Fibroblast of skin of left biceps (primary cell): ENCODE measurements at places on chromosomes 11 and 22.

- no peak for DNase-seq
Observed at GRCh38 chr22:20588843-20589581, 81.6 kb downstream of the MED15 start.

DNA sequence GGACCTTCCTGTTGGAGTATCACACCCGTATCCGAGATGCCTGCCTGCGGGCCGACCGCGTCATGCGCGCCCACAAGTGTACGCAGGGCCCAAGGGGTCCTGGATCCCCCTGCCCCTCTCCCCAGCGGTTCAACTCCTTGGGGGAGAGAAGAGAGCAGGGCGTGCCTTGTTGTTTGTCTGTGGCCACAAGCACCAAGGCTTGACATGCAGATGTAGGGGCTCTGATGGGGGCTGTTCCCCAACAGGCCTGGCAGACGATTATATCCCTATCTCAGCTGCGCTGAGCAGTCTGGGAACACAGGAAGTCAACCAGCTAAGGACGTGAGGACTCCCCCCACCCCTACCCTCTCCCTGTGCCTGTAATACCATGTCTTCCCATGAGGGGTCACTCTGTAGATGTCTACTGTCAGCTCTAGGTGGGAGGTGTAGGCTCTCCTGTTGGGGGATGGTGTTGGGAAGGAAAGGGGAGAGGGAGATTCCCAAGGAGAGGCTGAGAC is 6.8 kb downstream of the CFL1 start:
- DNase-seq = no peak

GRCh38 chr11:9688716-9689511 is 25.0 kb downstream of the SWAP70 start:
- DNase-seq = peak; percentile 66

DNA sequence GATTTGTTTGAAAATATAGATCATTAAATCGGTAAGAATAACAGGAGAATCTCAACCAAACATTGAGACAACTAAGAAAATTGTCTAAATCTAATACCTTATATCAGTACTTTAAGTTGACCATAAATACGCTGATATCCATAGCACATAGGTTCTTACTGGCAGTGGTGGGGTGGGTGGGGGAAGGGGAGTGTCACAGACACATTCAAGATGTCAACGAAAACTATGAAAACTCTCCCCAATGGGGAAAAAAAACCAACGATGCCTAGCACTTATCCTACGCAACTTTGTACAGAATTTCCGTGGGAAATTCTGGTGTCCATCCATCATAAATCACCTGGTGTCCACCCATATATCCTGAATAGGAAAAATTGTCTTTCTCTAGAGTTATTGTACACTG is 6.2 kb downstream of the GRAP2 start:
- no peak for DNase-seq

DNA sequence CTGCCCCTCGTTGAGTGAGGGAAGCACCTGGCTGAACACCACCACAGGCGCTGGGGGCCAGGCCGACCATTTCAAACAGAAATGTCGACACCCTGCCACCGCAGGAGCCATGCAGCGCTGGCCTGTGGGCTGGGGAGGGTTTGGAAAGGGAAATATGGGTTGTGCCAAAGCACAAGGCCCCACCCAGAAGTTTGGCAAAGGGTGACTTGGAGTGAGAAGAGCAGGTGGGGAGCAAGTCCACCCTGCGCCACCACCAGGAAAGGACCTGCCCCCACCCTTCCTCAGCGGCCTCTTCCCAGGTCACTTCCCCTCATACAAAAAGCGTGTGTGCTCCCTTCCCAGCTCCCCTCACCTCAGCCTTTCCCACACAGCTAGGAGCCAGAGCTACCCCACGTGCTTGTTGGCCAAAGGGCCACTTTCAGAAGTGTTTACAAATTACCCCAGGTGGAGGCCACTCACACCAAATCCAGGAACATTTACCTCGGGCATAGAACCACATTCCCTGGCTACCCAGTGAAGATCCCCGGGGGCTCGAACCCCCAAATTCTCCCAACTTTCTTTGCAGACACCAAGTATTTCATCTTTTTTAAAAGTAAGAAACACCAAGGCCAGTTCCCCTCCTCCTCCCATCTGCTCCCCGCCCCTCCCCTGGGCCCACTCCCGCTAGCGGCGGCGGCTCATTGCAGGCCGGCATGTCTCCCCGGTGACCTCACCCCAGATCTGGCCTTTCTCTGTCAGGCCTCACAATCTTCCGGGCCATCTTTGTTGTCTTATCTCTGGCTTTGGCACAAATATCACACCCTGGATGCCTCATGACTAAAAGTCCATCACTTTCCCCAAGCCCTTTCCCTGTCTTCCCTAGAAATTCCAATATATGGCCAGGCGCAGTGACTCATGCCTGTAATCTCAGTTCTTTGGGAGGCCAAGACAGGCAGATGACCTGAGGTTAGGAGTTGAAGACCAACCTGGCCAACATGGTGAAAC is 20.5 kb upstream of the SCGB1A1 start:
- peak; percentile 13 for DNase-seq

GRCh38 chr11:26507229-26507628 is 64.8 kb downstream of the MUC15 start:
- DNase-seq = no peak

GRCh38 chr22:34931026-34931425 is 134.9 kb upstream of the ISX start:
- DNase-seq = no peak

DNA sequence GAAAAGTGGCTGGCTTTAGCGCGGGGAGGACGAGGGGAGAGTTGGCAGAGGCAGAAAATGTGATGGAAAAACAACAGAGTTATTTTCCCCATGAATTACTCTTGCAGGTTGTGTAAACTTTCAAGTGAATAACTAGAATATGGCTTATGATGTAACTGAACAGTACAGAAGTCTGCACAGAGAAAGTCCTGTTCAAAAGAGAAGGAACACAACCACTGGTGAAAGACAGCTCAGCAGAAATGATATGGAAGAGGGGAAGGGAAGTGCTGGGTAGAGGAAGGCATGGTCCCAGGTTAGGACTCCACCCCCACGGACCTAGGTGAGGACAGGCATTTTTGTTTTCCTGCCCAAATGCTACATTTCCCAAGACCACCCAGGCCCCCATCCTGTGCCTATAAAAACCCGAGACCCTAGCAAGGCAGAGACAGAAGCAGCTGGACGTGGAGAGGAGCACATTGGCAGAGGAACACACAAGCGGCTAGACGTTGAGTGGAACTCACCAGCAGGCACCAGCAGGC is 77.7 kb downstream of the MAML2 start:
- DNase-seq = no peak

DNA sequence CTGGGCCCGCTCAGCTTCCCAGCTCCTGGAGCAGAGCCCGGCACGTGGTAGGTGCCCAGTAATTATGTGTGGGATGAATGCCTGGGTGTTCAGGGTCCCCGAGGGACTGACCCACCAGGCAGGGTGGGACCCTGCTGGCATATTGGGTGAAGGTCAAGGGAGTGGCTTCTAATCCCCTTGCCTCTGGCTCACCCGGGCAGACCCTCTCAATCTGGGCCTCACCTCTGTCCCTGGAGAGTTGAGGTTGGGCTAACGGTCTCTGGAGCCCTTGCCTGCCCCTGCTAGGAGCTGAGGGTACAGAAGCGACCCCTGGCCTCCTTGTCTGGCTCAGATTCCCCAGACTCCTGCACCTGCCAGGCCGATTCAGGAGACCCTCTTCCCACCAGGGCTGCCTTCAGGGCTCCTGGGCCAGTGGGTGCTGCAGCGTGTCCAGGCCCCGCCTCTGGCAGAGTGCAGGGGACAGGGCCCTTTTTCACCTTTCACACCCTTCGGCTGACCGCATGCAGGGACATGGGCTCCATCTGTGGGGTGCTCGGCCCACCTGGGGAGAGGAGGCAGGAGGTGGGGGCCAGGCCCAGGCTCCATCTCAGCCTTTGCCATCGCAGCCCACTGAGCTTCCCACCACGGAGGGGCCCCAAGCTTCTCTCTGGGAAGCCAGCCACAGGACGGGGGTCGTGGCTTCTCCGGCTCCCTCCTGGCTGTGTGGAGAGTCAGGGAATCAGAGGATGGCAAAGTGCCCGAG is 3.8 kb upstream of the CTSD start:
- no peak for DNase-seq

- DNase-seq = no peak
Observed at GRCh38 chr11:133413703-133414102, 118.6 kb downstream of the OPCML start.

DNA sequence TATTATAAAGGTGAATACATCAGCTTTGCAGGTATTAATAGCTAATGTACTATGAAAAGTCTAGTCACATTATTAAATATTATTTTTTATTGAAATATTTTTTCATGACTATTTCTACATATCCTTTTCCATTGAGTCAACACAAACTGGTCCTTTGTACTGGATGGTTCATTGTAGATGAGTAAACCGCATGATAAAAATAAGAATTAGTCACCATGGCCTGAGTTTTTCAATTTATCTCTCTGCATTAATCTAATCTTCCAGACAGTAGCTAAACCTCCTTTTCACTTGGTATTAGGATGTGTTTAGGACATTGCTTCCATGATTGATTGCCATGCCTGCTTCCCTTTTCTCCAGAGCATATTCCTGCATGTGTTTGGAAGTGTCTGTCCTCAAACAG is 439.4 kb upstream of the ARHGAP42 start:
- no peak for DNase-seq

GRCh38 chr11:2306452-2306823 is 4.6 kb downstream of the TSPAN32 start:
- DNase-seq = peak; percentile 92

GRCh38 chr11:95802806-95803205 is 12.5 kb downstream of the CEP57 start:
- no peak for DNase-seq

GRCh38 chr11:27013781-27014361 is 20.0 kb downstream of the FIBIN start:
- DNase-seq = peak; percentile 63

- no peak for DNase-seq
Observed at GRCh38 chr11:63911440-63911839, 5.5 kb downstream of the RCOR2 start.

DNA sequence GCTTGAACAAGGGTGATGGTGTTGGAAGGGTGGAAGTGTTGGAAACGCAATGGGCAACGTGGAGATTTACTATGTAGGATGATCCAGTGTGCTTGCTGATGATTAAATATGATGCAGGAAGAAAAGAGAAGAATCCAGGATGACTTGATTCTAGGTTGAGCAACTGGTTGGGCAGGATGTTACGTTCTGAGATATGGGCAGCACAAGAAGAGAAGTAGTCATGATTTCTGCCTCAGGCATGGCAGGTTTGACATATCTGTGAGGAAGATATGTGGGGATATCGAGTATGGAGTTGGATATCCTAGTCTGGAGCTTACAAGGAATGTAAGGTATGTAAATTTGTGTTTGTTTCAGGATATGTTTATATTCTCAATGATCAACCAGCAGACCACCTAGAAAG is 1.9 kb downstream of the OR52K1 start:
- DNase-seq = no peak

GRCh38 chr11:18001191-18001590 is 11.7 kb downstream of the SERGEF start:
- DNase-seq = no peak

DNA sequence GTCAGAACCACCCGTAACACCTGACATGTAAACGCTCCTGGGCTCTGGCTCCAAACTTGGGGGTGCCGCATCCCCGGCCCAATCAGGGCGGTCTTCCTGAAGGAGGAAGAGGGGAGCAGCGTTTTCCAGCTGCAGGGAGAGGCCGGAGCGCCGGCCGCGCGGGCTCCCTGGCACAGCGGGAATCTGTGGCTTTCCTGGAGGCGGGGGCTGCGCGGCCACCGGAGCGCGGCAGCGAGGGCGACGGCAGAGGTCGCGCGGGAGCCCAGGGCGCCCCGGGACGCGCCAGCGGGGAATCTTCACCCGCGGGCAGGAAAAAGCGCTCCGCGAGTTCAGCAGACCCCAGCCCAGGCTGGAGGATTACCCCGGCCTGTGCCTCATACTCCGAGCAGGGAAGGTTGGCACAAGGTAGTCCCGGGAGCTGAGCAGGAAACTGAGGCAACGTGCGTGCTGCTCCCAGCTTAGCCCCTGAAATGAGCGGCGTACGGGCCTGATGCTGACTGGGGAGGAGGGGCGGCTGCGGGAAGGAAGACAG is 600 bp upstream of the ESAM start:
- no peak for DNase-seq

DNA sequence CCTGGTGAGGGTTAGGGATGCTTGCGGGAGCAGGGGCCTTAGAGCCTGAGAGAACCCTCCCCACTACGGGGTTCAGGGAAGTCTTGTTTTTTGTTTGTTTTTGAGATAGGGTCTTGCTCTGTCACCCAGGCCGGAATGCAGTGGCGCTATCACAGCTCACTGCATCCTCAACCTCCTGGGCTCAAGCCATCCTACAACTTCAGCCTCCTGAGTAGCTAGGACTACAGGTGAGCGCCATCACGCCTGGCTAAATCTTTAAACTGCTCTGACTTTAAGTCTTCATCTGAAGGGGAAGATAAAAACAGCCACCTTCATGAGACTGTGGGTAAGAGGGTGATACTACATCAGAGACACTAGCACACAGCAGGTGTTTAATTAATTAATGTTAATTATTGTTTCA is 28.5 kb downstream of the SERPIND1 start:
- DNase-seq = no peak

DNA sequence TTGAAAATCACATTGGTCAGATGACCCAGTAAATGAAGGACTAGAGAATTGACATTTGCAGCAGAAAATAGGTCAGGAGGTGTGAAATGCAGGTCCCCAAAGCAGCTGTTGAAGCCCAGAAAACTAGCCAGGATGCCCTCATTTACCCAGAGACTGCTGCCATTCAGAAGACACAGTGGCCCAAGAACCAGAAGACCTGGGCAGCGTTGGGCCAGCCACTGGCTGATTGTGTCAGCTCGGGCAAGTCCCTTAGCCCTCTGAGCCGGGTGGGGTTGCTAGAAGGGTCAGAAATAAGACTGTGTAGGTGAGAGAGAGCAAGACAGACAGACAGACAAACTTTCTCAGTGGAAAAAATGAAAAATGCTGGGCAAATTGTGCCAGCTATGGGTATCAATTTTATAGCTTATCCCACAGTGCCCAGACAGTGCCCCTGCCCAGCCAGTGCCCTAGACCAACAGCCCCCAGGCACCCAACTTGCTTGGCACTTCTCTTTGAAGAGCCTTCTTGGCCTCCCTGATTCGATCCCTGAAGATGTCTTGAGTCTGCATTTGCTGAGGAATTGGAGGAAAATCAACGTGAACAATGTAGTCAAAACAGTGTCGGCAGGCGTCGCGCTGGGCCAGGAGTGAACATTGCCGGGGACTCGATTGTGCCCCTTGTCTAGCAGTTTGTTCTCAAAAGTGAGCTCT is 198.3 kb downstream of the MN1 start:
- no peak for DNase-seq
